Astrocyte (in vitro differentiated cells and primary cell): ENCODE measurements at places on chromosomes 7 and 10.

- H3K27ac ChIP-seq = no peak overlapping the region
- DNase-seq = no peak
- H3K4me1 ChIP-seq = no peaks in the 10 kb centered on the region
- H3K27me3 ChIP-seq = no peaks in the 10 kb centered on the region
Observed at GRCh38 chr10:89055159-89055558, 64.6 kb downstream of the FAS start.

DNA sequence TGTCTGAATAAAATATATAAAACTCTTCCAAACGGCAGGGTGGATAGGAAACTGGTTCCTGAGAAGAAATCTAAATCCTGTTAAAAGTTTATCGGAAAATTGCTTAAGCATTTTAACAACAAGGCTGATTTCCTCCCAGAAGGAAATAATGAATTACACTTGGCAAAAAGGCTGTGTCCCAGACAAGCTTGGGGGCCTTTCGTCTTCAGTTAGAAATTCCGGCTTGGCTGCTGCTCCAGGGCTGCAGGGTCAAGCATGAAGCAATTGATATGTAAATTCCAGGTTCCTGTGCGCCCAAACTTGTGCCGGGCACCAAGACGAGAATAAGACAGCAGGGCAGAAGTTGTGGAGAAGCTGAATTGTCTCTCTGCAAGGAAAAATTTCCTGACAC is 38.0 kb upstream of the LBX1 start:
- peaks cover 25% of the 10 kb centered on the region for H3K27me3 ChIP-seq
- no peak overlapping the region for H3K4me3 ChIP-seq
- no peaks in the 10 kb centered on the region for H3K36me3 ChIP-seq
- H3K27ac ChIP-seq = no peak overlapping the region
- no peak for DNase-seq

GRCh38 chr7:23043441-23043840 is 29.5 kb upstream of the HYCC1 start:
- no peaks in the 10 kb centered on the region for H3K4me1 ChIP-seq
- DNase-seq = peak; percentile 42
- no peak overlapping the region for H3K4me3 ChIP-seq
- H3K27me3 ChIP-seq = no peaks in the 10 kb centered on the region

DNA sequence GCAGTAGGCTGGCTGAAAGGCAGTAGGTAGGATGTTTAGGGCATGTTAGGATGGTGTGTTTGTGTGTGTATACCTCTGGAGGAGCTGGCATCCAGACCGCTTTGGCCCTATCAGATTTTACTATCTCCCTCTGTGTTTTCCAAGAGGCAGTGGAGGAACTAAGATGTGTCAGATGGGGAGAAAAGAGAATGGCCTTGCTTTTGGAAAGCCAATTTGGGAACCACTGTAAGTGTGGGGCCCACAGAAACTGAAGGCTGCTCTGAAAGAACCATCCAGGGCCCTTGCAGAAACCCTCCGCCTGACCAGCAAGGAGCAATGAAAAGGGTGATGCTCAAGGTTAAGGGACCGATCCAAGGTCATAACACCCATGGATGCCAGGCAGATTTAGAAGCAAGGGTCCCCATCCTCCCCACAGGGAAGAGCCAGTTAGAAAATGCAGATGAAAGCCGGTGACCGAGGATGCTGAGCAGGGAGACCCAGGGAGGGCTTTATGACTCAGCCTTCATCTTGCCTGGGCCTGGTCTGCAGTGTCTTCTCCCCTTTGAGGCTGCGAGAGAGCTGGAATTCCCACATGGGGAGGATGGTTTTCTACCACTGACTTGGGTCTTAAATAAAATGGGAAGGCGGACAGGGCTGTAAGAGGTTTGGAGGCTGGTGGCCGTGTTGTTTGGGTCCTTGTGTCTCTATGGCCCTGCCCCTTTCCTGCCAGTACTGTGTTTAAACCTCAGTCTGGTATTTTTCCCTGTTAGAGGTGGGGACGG is 275.8 kb downstream of the LRMDA start:
- no peak for DNase-seq
- H3K27ac ChIP-seq = no peak overlapping the region
- H3K27me3 ChIP-seq = no peaks in the 10 kb centered on the region
- no peaks in the 10 kb centered on the region for H3K4me1 ChIP-seq
- H3K4me3 ChIP-seq = no peak overlapping the region

- no peak for DNase-seq
- H3K27me3 ChIP-seq = no peaks in the 10 kb centered on the region
- no peaks in the 10 kb centered on the region for H3K36me3 ChIP-seq
- H3K4me3 ChIP-seq = no peak overlapping the region
Observed at GRCh38 chr7:117895276-117895675, 22.0 kb upstream of the CTTNBP2 start.

DNA sequence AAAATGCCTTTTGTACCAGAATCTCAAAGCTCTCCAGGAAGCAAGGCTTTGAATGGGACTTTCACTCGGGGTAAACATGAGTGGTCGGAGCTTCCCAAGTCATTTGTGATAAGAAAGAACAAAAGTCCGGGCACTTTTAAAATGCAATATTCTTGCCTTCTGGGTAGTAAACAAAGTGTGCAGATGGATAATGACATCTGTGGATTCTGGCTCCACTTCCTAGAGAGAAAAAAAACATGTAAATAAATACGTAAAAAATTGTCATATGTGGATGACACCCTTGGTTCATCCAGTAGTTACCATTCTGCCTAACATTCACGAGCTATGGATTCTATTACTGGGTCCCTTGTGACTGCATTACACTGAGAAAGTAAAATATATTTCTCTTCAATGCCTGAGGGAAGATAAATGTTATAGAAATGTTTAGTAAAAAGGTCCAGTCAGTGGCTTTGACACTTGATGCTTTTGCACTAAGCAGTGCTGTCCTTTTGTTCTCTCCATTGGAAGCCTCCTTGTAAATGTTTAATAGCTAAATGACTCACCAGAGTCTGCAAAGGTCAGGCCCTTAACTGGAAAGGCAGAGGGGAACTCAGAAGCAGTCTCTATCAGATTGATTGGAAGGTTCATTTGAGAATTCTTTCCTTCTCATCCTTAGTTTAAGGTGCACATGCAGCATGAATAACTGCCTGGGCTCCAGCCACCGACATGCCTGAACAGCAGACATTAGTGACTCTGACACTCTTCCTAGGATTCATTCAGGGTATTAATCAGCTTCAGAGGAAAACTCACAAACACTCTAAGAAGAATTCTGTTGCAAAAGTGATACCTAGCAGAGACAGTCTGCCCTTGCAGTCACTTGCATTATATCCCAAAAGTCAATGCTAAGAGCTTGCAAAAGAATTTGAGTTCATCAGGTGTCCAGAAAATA is 11.7 kb upstream of the EDRF1 start:
- H3K36me3 ChIP-seq = no peaks in the 10 kb centered on the region
- peak; percentile 22 for DNase-seq
- H3K27me3 ChIP-seq = no peaks in the 10 kb centered on the region

- H3K27ac ChIP-seq = no peak overlapping the region
- H3K4me3 ChIP-seq = no peak overlapping the region
- no peaks in the 10 kb centered on the region for H3K4me1 ChIP-seq
- no peaks in the 10 kb centered on the region for H3K36me3 ChIP-seq
- no peak for DNase-seq
Observed at GRCh38 chr7:42123716-42124115, 113.3 kb downstream of the GLI3 start.

DNA sequence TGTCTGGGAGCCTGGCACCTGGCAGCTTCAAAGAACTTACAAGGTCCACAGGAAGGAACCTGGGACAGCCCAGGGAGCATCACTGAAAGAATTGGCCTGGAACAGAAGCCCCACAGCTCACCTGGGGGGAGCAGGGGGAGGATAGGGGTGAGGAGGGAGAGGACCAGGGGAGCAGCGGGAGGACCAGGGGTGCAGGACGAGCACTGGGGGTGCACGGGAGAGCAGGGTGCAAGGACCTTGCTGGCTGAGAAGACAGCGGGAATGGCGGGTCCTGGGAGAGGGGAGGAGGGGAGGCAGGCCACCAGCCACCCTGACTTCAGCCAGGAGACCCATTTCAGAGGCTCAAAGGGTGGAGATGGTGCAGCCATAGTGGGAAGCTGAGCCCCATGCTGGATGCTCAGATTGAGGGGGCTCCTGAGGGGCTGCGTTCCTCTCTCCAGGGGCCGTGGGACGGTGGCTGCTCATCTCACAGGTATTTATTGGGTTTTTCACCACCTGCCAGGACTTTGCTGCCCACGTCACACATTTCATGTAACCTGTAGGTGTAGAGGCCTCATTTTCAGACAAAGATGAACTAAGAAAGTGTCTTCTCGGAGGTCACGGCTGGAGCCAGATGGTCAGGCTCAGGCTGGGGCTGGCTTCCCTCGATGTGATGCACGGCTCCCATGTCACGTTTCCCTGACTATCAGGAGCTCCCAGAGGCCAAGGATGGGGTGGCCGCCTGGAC is 110.1 kb downstream of the WDR37 start:
- H3K27ac ChIP-seq = no peak overlapping the region
- H3K36me3 ChIP-seq = no peaks in the 10 kb centered on the region
- H3K4me1 ChIP-seq = no peaks in the 10 kb centered on the region
- DNase-seq = no peak

GRCh38 chr7:116697761-116698160 is 25.8 kb downstream of the MET start:
- no peaks in the 10 kb centered on the region for H3K27me3 ChIP-seq
- peaks cover 8% of the 10 kb centered on the region for H3K4me1 ChIP-seq
- H3K36me3 ChIP-seq = peaks cover 20% of the 10 kb centered on the region
- no peak overlapping the region for H3K4me3 ChIP-seq
- no peak for DNase-seq
- no peak overlapping the region for H3K27ac ChIP-seq

- H3K4me1 ChIP-seq = no peaks in the 10 kb centered on the region
- H3K27ac ChIP-seq = no peak overlapping the region
- no peak overlapping the region for H3K4me3 ChIP-seq
- H3K36me3 ChIP-seq = no peaks in the 10 kb centered on the region
- no peaks in the 10 kb centered on the region for H3K27me3 ChIP-seq
- peak; percentile 25 for DNase-seq
Observed at GRCh38 chr10:18279173-18279572, 138.9 kb downstream of the CACNB2 start.

- H3K27me3 ChIP-seq = no peaks in the 10 kb centered on the region
- H3K4me1 ChIP-seq = peaks cover 18% of the 10 kb centered on the region
- no peaks in the 10 kb centered on the region for H3K36me3 ChIP-seq
- no peak overlapping the region for H3K27ac ChIP-seq
Observed at GRCh38 chr7:66277492-66277891, 72.4 kb downstream of the TPST1 start.

DNA sequence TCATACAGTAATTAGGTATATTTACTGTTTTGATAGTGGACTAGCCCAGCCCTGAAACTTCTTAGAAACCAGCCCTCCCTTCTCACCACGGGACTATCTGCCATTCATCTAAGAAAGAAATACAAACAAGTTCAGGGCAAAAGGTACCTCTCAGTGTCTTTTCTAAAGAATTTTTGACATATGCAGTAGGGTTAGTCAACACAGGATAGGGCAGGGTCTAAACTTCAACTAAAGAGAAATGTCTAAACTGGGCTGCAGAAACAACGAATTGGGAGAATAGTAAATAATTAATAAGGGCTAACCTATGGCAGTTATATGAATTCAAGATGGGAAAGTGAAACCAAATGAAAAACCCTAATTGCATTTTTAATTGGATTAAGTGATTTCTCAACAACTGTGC is 496.6 kb downstream of the INHBA start:
- no peak overlapping the region for H3K27ac ChIP-seq
- H3K36me3 ChIP-seq = no peaks in the 10 kb centered on the region

DNA sequence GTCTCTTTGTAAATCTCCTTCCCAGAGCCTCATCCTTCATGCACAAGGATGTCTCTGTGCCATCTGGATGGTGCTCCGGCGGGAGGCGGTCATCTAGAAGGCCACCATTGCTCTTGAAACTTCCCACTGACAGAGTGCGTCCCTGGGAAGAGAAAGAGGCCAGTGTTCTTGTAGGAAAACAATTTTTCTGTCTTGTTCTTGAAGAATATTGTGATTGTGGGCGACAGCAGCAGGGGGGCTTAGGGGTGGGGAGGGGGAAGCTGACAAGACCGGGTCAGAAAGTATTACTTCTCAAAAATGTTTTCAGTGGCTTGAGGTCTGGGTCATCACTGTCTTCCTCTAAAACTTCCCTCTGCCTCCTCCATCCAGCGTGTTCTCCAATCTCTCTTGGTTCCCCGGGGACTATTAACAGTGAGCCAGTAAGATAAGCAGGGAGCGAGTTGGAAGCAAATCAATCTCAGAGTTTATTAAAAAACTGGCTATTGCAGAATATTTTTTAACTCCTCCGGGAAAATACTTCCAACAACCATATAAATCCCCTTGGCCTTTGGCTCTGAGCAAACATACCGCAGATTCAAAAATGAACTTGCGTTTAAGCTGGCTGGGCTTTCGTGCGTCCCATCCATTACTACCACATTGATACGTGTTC is 597.8 kb upstream of the MGMT start:
- H3K4me1 ChIP-seq = no peaks in the 10 kb centered on the region
- H3K36me3 ChIP-seq = no peaks in the 10 kb centered on the region
- H3K27me3 ChIP-seq = no peaks in the 10 kb centered on the region
- no peak for DNase-seq

DNA sequence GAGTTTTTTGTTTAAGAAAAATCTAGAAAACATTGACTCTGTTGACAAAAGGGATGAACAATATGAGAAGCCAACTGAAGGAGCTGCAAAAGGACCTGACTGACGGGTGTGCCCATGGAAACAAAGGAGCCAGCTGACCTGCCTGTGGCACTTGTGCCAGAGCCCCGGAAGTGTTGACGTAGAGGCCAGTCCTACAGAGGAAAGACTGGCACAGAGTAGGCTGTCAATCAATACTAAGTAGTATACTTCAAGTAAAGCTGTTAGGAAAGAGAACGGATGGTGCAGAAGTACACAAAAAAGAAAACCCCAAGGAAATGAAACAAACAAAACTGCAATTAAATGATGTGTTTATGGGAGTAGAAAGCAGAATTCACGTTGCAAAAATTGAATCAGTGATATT is 19.0 kb upstream of the ABI1 start:
- H3K36me3 ChIP-seq = no peaks in the 10 kb centered on the region
- no peak overlapping the region for H3K4me3 ChIP-seq
- H3K4me1 ChIP-seq = no peaks in the 10 kb centered on the region
- H3K27ac ChIP-seq = no peak overlapping the region
- DNase-seq = no peak
- peaks cover 3% of the 10 kb centered on the region for H3K27me3 ChIP-seq

DNA sequence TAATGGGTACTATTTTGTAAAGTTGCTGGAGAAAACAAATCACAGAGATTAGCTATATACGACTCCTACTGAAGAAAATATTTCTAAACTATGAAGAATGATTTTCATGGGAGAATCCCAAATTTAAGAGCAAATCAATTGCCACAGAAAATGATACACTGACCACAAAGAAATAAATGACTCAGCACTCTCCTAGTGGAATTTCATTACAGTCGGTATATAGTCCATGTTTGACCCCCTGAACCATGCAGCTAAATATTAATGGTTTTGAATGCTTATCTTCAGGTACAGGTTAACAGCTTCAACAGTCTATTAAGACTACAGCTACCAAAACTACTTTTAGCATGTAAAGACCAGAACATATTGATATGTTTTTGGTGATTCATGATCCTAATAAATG is 65.0 kb downstream of the IDE start:
- H3K27me3 ChIP-seq = no peaks in the 10 kb centered on the region
- H3K36me3 ChIP-seq = no peaks in the 10 kb centered on the region
- H3K4me1 ChIP-seq = no peaks in the 10 kb centered on the region
- no peak overlapping the region for H3K4me3 ChIP-seq
- no peak overlapping the region for H3K27ac ChIP-seq

- no peaks in the 10 kb centered on the region for H3K27me3 ChIP-seq
- H3K4me1 ChIP-seq = peaks cover 19% of the 10 kb centered on the region
- H3K36me3 ChIP-seq = peaks cover 24% of the 10 kb centered on the region
- DNase-seq = no peak
Observed at GRCh38 chr10:79348640-79348988, 1.3 kb downstream of the PPIF start.
